ENCODE measurements at places on chromosomes 16 and 17. TPM values are rescaled to one million over a fixed set of nuclear protein-coding genes. Genes with fewer than 3 reads are reported as not detected.

The CXCL16 gene
- total RNA-seq: 83.0 TPM

The LDHD gene
- total RNA-seq: 14.7 TPM

DNA sequence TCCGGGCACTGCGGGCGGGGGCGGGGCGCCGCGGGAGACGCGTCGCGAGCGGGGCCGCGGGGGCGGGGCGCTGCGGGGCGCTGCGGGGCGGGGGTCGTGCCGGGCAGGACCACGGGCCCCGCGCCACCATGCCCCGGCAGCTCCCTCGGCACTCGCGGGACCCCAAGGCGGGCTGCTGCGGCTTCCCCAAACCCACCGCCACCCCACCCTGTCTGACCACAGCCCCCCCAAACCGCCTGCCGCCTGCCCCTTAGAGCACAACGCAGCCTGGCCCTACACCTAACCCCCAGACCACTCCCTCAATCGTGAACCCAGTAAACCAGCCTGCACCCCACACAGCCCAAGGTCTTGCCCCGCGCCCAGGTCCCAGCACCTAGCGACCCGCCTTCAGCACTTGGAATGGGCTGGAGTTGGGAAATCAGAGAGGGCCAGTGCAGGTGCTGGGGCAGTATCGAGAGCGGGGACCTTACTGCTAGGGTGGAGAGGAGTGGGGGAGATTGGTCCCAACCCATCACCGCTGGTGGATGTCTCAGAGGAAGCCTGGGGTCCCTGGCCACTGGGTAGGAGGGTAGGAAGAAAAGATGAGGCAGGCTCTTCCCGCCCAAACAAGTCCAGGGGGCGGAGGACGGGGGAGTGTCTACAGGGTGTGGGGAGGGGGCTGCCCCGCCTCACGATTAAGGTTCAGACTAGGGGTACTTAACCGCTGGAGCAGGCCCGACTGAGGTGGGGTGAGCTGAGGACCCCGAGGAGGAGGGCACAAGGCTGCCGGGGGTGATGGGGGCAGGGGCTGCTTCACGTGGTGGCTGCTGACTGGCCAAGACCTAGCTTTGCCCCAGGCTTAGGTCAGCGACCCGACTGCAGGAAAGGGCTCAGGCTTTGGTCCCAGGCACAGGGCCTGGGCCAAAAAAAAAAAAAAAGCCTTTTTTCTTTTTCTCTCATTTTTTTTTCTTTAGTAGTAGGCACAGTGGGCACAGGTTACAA, 539 bp upstream of the VAMP2 start:
- H3K4me1 ChIP-seq: peaks cover 29% of the 10 kb centered on the region
- peaks cover 2% of the 10 kb centered on the region for H3K36me3 ChIP-seq
- no peak overlapping the region for H3K4me3 ChIP-seq
- H3K27ac ChIP-seq: peak overlapping the region; percentile 99
- DNase-seq: peak; percentile 78

The GPR179 gene
- not detected for total RNA-seq

DNA sequence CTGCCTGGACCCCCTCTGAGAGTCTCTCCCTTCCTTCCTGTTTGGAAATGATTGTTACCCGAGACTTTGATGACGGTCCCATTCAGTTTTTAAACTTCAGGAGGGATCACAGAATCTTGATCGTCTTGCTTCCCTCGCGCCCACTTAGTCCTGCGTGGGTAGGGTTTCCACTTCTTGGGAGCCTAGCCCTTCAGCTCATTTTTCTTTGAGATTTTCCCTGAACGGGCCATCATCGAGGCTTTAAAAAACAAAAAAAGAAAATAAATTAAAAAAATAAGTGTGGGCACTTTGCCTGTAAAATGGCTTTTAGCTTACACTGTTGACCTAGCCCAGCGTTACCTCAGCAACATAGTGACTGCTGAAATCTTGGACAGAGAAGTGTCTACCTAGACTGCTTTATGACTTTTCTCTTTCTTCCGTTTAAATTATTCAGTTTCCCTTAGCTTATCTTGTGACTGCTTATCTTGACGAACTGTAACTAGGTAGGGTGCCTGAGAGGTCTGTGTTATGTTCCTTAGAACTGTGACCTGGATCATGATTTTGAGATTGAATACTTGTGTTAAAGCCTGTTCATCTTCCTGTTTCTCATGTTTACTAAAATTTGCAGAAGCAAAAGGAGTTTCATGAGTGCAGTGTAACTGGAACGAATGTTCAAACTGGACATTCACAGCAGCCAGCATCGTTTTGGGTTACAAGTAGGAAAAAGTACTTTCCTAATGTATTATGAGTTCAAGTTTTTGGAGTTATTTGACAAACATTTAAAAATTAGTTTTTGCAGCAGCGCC, 874 bp downstream of the WWP2 start:
- H3K4me3 ChIP-seq: peak overlapping the region; percentile 83
- DNase-seq: peak; percentile 68
- H3K4me1 ChIP-seq: peaks cover 11% of the 10 kb centered on the region
- no peaks in the 10 kb centered on the region for H3K36me3 ChIP-seq

Data from kidney (tissue), 22 donors.